Calu3 (cell line): ENCODE measurements at places on chromosomes 16 and 17. TPM values are rescaled to one million over a fixed set of nuclear protein-coding genes. Genes with fewer than 3 reads are reported as not detected.

GUCY2D gene
- not detected in 2 replicates for total RNA-seq

C17orf78 gene
- total RNA-seq: not detected in 2 replicates

KRT14 gene
- total RNA-seq: 3.8 and 12.2 TPM in 2 replicates

- H3K27me3 ChIP-seq: no peaks in the 10 kb centered on the region
- DNase-seq: no peak
- H3K36me3 ChIP-seq: peaks cover 16% of the 10 kb centered on the region
- H3K4me3 ChIP-seq: no peak overlapping the region
- H3K4me1 ChIP-seq: peaks cover 4% of the 10 kb centered on the region
Observed at GRCh38 chr17:992933-993332, 4.0 kb upstream of the TIMM22 start.

- H3K27ac ChIP-seq: no peak overlapping the region
- H3K4me3 ChIP-seq: no peak overlapping the region
- H3K36me3 ChIP-seq: no peaks in the 10 kb centered on the region
- no peaks in the 10 kb centered on the region for H3K27me3 ChIP-seq
- H3K4me1 ChIP-seq: no peaks in the 10 kb centered on the region
Observed at GRCh38 chr16:49183911-49184310, 97.7 kb downstream of the CBLN1 start.

DNA sequence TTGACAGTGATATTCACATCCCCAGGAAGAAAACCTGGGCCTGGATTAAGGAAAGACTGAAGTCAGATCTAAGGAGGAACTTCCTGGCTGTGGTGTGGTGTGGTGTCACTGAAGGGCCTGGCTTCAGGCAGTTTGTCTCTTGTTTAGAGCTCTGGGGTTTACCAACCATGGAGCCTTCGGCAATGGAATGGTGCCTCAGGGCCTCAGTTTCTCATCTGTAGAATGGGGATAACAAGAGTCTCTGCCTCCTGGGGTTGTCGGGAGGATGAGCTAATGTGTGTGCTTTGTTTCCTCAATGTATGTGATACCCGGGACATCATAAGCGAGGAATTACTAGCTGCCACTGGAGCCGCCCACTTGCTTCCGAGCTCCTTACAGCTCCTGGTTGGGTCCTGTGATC, 12.7 kb downstream of the WNT3 start:
- H3K4me3 ChIP-seq: no peak overlapping the region
- H3K36me3 ChIP-seq: no peaks in the 10 kb centered on the region
- DNase-seq: no peak
- H3K4me1 ChIP-seq: no peaks in the 10 kb centered on the region

GRCh38 chr17:73956595-73957465, 246.6 kb upstream of the RPL38 start:
- no peak overlapping the region for H3K27ac ChIP-seq
- no peak overlapping the region for H3K4me3 ChIP-seq
- DNase-seq: peak; percentile 68
- no peaks in the 10 kb centered on the region for H3K4me1 ChIP-seq

GRCh38 chr17:27601069-27601974, 29.7 kb upstream of the LGALS9 start:
- no peaks in the 10 kb centered on the region for H3K27me3 ChIP-seq
- H3K4me3 ChIP-seq: no peak overlapping the region
- H3K27ac ChIP-seq: no peak overlapping the region
- H3K36me3 ChIP-seq: peaks cover 4% of the 10 kb centered on the region
- peaks cover 10% of the 10 kb centered on the region for H3K4me1 ChIP-seq
- peak; percentile 78 for DNase-seq
